Adrenal gland (tissue), 19 donors: ENCODE measurements at places on chromosomes 5 and 9. TPM values are rescaled to one million over a fixed set of nuclear protein-coding genes. Genes with fewer than 3 reads are reported as not detected.

- no peak for DNase-seq
These were observed 63.6 kb downstream of the MRPL36 start for GRCh38 chr5:1736065-1736464.

- no peak for DNase-seq
These were observed 136.3 kb upstream of the SNX2 start for GRCh38 chr5:122638581-122638980.

SUSD1 gene
- 4.7 TPM for polyA plus RNA-seq

NDST1 gene
- polyA plus RNA-seq, result 37.5 TPM

FBN2 gene
- 27.1 TPM for polyA plus RNA-seq

- DNase-seq, result no peak
These were observed 122.4 kb downstream of the TLE4 start for GRCh38 chr9:79694208-79694607.

PKN3 gene
- polyA plus RNA-seq, result 0.90 TPM

DNA sequence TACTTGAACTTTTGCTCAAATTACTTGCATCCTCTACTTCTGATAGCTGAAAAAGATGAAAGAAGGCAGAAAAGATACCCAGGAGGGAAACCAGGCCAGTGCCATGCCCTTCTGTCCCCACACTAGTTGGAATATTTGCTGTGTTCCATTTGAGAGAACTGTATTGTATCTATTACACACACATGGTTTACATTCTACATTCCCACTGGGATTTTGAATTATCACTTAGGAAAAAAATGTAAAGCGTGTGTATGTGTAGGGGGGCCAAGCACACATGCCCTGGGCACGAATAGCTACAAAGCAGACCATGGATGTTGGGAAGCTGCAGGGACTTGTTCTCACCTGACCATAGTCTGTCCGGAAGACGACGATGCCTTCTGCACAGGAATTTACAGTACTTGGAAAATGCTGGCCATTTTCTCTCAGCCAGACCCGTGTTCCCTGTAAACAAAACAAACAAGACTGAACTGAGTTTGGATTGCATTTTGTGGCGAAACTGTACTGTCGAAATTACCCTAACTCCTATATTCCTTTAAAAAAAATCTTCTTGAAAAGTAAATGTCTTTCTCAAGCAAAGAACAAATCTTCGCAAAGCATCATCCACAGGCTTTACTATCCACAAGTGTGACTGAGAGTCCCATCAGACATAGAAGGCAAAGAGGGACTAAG lies 58.7 kb downstream of the MYO10 start:
- DNase-seq, result no peak

- no peak for DNase-seq
These were observed 177.2 kb upstream of the MAP3K1 start for GRCh38 chr5:56638061-56638621.

- no peak for DNase-seq
These were observed 315.3 kb upstream of the MSX2 start for GRCh38 chr5:174409070-174409469.

GRCh38 chr5:83487155-83487554 lies 15.6 kb downstream of the VCAN start:
- DNase-seq, result no peak

- DNase-seq, result no peak
These were observed 143.0 kb downstream of the FGF1 start for GRCh38 chr5:142542906-142543305.

DNA sequence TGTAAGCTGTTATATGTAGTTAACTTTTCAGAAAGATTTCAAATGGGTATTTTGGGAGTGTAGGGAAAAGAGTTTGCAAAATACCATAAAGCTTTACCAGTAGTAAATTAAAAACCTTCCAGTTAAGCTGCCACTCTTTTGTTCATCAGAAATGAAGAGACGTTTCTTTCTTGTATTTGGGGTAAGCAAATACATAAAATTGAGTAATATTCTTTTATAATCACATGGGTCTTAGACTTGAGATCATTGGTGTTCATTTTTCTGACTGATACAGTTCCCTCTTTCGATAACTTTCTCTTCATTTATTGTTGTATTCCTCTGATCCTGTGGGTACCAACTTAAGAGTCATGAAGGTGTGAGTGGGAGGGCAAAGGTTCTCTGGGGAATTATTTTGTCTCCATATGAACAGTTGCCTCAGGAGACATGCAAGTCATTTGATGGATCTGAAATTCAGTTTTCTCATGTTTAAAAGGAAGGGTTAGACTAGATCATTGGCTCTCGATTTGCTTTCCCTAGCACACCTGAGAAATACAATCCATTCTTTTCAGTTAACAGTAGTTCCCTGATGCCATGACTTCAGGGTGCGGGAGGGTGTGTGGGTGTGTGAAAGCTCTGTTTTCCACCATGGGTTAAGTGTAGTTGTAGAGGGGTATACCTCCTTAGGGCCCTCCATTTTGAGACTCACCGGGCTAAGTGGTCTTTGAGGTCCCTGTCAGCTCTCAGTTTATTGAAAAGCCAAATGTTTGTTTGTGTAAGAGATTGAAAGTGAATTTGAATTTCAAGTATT lies 47.7 kb downstream of the CNTRL start:
- no peak for DNase-seq

DNA sequence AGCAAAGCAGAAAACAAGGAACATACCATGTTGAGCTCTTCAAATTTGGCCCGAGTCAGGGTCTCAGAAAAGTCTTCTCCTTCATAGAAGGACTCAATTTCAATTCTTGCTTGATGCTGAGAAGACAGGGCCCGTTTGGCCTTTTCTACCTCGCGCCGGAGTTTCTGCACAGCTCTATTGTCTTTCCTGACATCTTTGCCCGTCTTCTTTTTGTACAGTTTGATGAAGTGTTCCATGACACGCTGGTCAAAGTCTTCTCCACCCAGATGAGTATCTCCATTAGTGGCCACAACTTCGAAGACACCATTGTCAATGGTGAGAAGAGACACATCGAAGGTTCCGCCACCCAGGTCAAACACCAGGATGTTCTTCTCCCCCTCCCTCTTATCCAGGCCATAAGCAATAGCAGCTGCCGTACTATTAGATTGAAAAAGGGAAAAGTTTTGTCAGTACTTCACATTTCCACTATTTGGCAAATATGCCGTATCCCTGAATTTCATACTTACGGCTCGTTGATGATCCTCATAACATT lies 2.2 kb downstream of the HSPA5 start:
- no peak for DNase-seq

DNA sequence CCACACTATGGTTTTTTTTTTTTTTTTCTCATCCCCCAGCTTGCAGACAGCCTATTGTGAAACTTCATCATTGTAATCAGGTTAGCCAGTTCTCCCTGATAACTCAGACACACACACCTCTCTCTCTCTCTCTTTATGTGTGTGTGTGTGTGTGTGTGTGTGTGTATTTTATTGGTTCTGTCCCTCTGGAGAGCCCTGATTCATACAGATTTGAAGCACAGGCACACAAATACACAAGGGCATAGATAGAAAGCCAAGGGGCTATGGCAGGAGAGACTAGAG lies 20.6 kb upstream of the VCAN start:
- DNase-seq, result no peak
